Activated T-helper 1 cell treated with Interleukin-2 at 50 U/mL for 16 hours (primary cell): ENCODE measurements at places on chromosomes 5 and 9.

- no peak for DNase-seq
These were observed 528 bp downstream of the ACOT12 start for GRCh38 chr5:81393430-81393782.

DNA sequence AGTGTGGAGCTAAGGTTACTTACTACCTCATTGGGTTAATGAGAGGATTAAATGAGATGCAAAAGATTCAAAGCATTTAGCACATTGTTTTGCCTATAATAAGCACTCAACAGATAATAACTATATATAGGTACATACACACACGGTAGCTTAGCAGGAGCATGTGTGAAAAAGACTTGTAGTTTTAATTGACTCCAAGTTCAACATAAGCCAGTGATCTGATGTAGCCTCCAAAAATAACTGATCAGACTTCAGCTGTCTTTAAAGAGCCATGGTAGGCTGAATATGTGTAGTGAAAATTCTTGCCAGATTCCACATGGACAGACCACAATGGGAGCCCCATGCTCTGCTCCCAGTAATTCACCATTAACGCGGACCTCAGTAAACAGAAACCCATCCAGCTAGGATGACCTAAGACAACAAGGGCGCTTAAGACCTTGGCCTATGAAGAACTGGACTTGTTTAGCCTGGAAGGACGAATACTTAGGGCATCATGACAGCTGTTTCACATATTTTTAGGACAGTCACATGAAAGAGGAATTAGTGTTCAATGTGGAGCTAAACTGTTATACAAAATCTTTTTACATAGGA, 115.1 kb upstream of the ZNF366 start:
- no peak for DNase-seq

DNA sequence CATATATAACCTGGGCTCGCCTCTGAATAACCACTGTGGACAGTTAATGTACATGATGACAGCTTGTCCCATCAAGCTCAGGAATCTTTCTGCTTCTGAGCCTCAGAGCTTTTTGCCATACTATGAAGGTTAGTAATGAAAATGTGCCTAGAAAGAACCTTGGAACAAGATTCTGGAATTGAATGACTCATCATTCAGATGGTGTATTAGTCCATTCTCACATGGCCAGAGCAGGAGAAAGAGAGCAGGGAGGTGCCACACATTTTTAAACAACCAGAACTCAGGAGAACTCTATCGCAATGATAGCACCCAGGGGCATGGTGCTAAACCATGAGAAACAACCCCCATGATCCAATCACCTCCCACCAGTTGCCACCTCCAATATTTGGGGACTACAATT, 542.1 kb downstream of the PRR16 start:
- no peak for DNase-seq

- no peak for DNase-seq
These were observed 26.0 kb upstream of the ANXA1 start for GRCh38 chr9:73125651-73126050.

GRCh38 chr5:179568721-179569120, 18.4 kb downstream of the RUFY1 start:
- DNase-seq, result no peak

GRCh38 chr9:132516911-132517310, 65.5 kb upstream of the BARHL1 start:
- no peak for DNase-seq

DNA sequence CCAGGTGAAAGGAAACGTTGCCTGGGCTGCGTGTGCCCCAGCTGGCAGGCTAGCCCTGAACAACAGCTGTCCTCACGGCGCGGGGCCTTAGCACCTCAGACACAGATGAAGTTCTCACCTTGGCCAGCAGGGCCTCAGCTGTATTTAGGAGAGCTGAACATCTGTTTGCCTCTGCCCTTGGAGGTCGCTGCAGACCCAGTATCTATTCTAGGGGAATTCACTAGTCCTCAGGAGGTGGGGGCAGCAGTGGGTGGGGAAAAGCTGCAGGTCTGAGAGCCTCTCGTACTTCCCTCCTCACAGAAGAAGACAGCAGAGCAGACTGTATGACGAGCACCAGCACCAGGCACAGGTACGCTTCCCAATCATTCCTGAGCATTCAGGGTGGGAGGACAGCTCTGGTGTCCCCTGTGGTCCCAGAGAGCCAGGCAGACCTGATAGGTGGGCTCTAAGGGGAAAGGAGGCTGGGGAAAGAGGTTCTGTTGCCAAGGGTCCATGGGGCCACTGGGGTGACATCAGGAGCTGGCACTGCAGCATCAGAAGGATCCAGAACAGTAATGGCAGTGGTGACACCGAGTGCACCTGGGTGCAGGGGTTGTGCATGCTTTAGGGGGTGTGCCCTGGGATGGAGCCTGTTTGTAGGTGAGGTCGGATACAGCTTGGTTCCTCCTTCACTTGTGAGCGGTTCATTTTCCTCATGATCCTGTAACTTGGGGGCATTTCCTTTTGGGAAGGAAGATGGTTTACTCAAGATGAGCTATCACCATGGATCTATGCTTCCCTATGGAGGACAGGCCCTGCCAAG, 13.8 kb downstream of the CD74 start:
- no peak for DNase-seq

- no peak for DNase-seq
These were observed 126.2 kb upstream of the FTMT start for GRCh38 chr5:121725450-121725849.

GRCh38 chr9:7811677-7812076, 12.1 kb upstream of the DMAC1 start:
- no peak for DNase-seq

DNA sequence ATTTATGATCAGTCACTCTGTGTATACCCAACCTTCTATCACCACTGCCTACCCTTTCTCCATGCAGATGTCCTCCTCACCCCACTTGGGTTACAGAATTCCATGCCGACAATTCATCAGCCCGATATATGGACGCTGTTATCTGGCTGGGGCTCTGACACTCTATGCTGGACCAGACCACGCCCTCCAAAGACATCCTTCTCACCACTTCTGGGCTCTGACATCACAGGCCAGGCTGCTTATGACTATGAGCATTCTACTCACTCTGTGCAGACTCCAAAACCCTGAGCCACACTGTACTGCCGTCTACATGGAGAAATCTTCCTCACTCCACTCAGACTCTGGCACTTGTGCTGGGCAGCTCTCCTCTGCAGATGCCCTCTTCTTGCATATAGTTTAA, 7.6 kb upstream of the AK3 start:
- no peak for DNase-seq

GRCh38 chr5:79731775-79732174, 42.1 kb downstream of the CMYA5 start:
- DNase-seq, result no peak

- no peak for DNase-seq
These were observed 9.5 kb downstream of the PSAT1 start for GRCh38 chr9:78306222-78307076.

DNA sequence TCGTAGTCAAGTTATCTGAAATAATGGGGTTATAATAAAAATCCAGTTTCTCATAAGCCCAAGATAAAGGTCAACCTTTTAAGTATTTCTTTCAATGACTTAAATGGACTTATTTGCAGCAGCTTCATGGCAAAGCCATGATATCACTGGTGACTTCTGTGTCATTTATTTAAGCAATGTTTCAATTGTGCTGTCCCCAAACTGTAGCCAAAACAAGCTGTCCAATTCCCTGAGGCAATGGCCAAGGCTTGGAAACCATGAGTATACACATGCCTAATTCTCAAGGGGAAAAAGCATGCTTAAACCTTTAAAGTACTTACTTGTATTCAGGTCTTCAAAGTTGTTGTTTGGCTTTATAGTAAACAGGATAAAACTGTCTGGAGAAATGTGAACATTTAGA, 376.4 kb upstream of the TNC start:
- DNase-seq, result no peak

- DNase-seq, result no peak
These were observed 378.8 kb upstream of the TLE4 start for GRCh38 chr9:79193001-79193400.

GRCh38 chr5:15720515-15720914, 220.5 kb downstream of the FBXL7 start:
- DNase-seq, result no peak

DNA sequence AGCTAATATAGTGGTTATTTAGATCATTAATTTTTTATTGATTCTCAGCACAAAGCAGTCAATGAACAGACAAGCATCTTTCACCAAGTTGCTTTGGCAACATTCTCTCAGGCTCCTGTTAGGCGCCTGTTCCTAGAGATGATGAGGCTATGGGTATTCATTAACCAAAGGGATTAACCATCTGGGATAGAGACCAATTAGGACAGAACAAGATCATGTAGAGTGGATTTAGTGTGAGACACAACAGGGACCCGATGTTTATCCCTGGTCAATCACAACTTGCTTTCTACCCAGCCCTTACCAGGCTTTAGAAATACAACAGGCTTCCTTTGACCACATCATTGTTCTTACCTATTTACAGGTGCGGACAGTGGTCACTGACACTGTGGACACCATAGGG, 82.2 kb downstream of the PJA2 start:
- no peak for DNase-seq

DNA sequence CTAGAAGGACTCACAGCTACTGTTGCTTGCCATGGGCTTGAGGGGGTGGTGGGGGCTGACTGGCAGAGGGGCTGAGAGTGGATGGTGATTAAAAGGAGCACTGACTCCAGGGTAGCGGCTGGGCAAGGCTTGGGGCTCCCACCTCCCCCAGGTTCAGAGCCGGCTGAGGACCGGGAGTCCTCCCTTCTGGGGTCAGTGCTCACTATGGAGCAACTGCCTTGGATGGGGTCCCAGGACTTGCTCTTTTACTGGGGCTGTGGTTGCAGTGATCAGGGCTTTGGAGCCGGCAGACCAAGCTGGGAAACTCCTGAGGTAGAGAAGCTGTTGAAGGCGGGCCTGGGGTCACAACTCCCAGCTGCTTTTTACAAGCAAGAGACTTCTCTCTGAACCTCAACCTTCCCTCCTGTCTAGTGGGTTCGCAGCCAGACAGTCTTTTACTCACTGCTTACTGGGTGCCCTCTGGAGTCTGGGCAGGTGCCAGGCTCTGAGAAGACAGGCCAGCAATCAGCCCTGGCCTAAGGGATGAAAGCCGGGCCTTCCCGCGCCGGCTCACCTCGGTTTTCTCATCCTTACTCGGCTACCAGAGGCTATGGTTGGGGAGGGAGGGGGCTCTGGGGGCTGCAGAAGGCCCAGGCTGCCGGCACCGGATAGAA, 795 bp upstream of the ASS1 start:
- no peak for DNase-seq

DNA sequence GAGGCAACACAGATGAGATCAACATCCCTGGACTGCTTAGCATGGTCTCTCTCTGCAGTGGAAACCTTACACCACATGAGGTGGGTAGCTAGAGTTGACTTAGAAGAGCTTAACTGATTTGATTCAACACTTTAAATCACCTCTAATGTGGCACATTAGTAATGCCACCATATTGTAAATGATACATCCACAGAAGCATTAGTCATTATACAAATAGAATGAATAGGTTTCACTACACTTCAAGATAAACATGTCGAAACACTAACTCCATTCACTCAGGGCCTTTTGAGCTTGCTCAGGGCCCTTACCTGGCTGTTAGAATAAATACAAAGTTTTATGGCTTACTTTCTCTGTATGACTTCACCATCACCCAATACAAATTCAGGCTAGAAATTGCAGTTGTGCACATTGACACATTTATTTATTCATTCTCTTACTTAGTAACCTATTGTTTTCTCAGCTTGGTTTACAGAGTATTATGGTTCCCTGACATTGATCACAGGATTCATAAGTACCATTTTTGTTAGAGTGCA, 9.3 kb upstream of the SMAD5 start:
- no peak for DNase-seq

DNA sequence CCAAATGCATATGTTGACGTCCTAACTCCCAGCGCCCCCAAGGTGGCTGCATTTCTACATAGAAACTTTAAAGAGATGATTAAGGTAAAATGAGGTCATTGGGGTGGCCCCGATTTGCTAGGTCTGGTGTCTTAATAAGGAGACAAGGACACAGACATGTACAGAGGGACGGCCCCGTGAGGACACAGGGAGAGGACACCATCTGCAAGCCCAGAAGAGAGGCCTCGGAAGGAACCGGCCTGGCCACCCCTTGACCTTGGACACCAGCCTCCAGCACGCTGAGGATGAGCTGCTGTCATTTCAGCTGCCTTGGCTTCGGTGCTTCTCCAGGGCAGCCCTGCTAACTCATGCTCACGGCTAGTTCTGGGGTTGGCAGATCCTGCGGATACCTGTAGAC, 73.2 kb downstream of the MRPL36 start:
- DNase-seq, result no peak

GRCh38 chr5:149651686-149652085, 70.4 kb downstream of the ARHGEF37 start:
- no peak for DNase-seq

GRCh38 chr5:159886296-159886695, 30.0 kb upstream of the ADRA1B start:
- DNase-seq, result no peak

DNA sequence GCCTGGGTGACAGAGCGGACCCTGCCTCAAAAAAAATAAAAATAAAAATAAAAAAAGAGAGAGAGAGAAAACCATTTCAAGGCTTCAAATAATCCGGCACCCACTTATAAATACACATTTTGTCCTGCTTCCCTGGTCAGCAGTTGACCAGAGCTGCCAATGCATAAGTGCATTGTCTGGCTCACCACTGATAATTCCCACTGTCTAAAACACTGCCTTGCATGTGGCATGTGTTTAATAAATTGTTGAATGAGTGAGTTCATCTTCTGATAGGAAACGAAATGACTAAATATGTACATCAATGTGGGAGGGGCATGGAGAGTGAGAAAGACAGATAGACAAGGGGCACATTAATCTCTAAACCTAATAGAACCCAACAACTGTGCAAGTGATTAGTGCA, 42.9 kb downstream of the MEGF10 start:
- DNase-seq, result no peak

GRCh38 chr5:17381932-17382331, 116.1 kb upstream of the TAF11L2 start:
- DNase-seq, result no peak

DNA sequence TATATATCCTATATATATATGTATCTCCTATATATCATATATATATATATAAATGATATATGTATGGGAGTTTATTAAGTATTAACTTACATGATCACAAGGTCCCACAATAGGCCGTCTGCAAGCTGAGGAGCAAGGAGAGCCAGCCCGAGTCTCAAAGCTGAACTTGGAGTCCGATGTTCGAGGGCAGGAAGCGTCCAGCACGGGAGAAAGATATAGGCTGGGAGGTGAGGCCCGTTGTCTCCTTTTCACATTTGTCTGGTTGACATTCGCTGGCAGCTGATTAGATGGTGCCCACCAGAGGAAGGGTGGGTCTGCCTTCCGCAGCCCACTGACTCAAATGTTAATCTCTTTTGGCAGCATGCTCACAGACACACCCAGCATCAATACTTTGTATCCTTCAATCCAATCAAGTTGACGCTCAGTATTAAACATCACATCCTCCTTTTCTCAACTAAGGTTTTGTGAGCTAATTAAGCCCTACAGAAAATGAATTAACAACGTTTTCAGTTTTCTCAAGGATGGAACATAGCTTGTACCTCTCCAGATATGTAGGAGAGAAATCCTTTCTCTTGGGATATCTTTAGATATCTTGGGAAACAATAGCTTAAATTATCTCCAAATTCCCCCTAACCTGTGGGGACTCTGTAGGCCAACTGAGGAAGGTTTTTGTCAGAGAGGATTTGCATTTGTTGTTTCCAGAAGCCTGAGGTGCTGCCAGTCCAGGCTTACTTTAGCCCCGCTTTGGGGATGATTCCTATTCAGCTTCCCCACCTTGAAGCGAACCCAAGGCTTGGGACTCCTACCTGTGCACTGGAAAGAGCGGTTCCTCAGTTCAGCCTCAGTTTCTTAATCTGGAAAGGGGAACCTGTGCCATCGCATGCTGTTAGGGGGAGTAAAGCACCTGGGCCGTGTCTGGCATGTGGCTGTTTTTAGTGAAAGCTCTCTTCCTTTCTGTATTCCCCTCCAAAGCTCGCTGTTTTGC, 163.2 kb downstream of the CACNA1B start:
- no peak for DNase-seq
